ENCODE measurements at places on chromosomes 6 and 20.

DNA sequence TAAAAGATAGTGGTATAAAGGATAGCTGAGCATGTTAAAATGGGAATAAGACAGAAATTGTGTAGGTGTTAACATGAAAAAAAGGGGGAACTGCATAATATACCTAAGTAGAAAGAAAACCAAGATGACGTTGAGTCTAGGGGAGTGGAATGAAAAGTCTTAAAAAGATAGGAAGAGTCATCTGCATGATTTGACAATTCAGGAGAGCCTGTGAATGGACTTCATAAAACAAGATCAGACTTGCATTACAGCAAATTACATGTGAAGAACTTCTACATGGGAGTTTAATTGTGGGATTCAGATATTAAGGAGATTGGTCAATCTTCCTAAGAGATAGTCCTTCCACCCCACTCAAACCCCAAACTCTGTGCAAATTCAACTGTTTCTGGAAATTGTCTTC lies 85.5 kb downstream of the WASF1 start:
- DNase-seq: peak; percentile 79

GRCh38 chr20:60407938-60408337 lies 449.7 kb downstream of the CDH26 start:
- DNase-seq: no peak

GRCh38 chr6:143674483-143675381 lies 3.0 kb upstream of the PHACTR2 start:
- DNase-seq: no peak

- no peak for DNase-seq
These were observed 131.6 kb downstream of the DST start for GRCh38 chr6:56510984-56511531.

Data from epithelial cell of esophagus (primary cell).